ENCODE measurements at places on chromosomes 7 and 10.

DNA sequence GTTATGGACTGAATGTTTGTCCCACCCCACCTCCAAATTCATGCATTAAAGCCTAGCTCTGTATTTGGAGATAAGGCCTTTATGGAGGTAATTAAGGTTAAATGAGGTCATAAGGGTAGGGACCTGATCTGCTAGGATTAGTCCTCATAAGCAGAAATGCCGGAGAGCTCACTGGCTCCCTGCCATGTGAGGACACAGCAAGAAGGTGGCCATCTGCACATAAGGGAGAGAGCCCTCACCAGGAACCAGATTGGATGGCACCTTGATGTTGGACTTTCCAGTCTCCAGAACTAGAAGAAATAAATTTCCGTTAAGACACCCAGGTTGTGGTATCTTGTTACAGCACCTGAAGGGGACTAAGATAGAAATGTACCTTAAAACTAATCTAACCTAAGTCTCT lies 816.1 kb upstream of the C7orf33 start:
- no peak for DNase-seq

DNA sequence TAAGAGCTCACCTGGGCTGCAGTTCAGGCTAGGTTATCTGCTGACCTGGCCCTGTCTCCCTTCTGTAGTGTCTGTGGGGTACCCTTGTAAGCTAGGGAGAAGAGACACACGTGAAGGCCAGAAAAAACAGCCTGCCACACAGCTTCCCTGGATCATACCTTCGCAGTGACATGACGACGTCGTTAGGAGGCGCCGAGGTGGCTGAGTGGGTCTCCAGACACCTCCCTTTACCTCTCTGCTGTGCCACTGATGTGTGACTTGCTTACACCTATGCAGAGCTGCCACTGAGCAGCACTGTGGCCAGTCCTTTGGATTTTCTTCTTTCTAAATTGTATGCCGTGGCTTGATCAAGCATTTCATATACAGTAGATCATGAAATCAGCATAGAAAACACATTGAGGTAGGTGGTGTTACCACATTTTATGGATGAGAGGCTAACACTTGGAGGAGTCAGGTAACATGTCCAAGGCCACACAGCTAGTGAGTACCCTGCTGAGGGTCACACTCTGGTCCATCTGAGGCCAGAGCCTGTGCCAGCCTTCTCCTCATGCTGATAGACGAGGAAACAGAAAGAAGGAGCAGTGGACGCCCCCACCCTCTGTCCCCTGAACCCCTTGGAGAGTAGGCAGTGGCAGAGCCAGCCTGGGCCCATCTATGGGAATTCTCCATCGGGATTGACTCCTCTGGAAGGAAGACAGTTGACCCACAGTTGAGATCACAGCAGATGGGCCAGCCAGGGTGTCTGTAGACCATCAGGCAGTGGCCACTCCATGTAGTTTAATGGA lies 23.1 kb downstream of the HTRA1 start:
- DNase-seq = no peak

GRCh38 chr10:63832686-63833085 lies 311.5 kb downstream of the REEP3 start:
- no peak for DNase-seq

DNA sequence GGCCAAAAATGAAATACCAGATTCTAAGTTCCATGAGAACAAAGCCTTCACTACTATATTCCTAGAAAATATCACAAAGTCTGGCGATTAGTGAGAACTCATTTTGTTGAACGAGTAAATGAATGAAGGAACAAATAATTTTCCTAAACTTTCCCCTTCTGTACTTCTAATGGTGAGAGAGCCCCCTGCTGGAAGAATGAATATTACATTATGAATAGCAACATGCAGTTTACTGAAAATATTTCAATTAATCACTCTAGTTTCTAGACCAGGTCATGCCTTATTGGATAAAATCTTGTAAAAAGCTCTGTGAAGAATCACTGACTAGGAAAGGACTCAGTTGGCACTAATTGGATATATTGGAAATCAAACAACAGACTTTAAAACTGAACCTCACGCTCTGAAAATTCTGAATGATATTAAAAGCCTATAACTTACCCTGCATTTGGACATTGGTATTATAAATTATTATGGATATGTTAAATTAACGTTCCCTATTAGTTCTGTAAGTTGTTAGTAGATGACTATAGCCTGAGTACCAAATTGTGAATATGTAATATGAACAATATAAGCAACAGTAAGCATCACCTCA lies 32.4 kb upstream of the MTPN start:
- DNase-seq = no peak

GRCh38 chr10:132590094-132590751 lies 52.6 kb downstream of the INPP5A start:
- DNase-seq = no peak

DNA sequence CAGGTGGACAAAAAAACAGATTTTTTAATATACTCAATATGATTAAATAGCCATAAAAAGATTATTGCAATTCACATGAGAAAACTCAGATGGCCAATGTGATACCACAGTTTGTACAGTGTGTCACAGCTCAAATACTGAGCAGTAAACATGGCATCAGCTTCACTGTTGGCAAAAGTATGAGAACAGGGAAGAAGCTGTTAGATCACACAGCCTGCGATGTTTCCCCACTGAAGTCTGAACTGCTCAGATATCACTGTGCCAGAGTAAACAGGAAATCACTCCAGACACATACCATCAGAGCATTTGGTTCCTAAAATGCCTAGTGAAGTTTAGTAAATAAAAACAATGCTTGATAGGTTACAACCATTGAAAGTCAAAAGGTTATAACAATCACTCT lies 347.8 kb downstream of the ETV1 start:
- DNase-seq = no peak

DNA sequence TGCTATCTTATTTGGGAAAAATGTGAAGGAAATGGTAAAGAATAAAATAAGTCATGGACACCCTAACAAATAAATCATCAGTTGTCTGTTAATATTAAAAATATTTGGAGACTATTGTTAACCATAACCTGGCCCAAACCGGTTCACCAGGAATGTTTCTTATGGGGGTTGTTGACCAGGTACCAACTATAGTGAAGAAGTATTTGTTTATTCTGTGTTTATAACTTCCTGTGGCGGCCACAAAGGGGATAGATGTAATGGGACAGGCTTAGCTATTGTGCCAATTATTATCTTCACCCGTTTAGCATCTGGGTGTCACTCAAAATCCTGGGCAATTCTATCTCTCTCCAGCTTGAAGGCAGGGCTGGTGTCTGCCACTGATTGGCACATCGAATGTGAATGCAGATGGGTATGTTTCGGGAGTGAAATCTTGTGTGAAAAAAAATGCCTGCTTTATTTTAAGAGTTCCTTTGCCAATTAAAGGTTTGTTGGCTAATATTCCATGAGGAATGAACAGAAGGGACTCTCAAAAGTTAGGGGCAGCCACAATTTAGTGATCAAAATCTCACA lies 500.9 kb downstream of the ARL4A start:
- no peak for DNase-seq

DNA sequence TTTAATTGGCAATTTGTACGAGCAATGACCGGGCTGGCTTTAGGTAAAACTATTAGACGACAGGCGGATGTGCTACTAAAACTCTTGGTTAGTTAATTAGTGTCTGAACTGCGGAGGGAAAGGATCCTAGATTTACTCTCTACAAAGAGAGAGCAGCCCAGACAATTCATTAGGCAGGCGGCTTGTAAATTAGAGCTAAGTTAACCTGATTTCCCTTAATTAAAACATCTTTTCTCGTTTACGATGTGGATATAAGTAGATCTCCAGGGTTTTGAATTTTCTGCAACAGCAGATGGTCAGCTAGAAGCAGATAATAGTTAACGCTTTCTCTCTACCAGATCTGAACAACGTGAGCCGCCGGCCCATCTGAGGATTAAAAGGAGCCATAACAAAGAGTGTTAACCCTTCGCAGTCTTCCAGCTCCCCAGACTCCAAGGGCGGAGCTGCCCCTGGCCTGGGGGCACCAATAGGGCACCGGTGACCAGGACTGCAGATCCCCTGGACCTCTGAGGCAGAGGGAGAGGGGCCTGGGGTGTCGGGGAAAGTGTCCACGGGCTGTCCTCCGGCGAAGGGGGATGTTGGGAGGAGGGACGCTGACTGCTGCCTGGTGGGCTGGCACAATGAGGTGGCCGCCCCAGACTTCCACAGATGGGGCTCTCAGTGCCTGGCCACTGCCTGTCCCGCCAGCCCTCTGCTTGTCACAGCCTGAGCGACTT lies 6.3 kb upstream of the UNCX start:
- no peak for DNase-seq
